ENCODE measurements at places on chromosomes 2 and 18. TPM values are rescaled to one million over a fixed set of nuclear protein-coding genes. Genes with fewer than 3 reads are reported as not detected.
A peak's percentile ranks its signal among the peaks of the same experiment; 100 is the strongest.

DNA sequence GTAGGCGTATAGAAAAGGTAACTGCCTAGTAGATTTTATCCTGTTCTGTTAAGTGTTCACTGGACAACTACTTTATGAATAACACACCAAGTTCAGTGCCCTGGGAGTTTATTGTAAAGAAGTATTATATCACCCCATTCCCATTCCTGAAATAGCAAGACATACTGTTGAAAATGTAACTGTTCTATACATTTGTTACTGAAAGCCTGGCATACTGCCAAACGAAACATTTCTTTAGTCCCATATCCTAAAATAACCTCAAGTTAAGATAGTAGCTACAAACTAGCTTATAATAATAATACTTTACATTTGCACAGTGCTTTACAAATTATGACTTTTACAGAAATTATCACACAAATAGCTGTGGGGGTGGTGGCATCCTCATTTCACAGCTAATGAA, 25.1 kb downstream of the SPDYA start:
- H3K27ac ChIP-seq = no peak overlapping the region
- H3K27me3 ChIP-seq = no peaks in the 10 kb centered on the region
- no peaks in the 10 kb centered on the region for H3K4me1 ChIP-seq
- H3K4me3 ChIP-seq = no peak overlapping the region

DNA sequence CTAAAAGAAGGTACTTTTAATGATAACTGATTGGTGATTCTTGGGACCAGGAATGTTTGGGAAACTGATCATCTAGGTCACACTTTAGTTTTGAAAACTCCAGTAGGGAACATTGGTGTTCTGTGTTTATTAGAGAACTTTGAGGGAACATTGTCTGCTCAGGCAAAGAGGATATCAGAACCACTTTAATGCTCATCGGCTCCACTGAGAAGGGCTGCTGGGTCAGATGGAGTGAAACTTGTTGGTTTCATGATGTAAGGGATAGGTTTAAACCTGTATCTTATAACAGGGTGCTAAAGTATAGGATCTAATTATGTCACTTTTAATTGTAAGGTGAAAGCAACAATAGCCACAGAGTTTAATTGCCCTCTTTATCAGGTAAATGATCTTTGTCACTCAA, 14.2 kb upstream of the POLI start:
- H3K4me1 ChIP-seq = peaks cover 6% of the 10 kb centered on the region
- H3K4me3 ChIP-seq = no peak overlapping the region
- H3K27me3 ChIP-seq = no peaks in the 10 kb centered on the region
- DNase-seq = no peak
- H3K36me3 ChIP-seq = no peaks in the 10 kb centered on the region

DNA sequence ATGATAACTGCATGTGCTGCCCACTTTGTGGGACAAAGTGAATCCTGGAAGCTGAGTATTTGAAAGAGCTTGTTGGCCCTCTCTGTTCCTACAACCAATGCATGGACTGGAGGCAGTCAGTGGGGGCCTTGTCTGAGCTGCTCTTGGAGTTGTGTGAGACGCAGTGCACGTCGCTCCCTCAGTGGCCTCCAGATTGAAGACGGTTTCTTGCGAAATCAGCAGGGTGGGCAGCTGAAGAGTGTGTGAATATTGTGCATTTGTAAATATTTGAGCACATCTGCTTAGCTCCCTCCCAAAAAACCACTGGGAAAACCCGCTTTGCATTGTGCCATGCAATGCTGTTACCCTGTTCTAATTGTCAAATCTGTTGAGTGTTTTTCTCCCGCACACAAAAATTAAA, 782.8 kb downstream of the PLCL1 start:
- H3K27me3 ChIP-seq = no peaks in the 10 kb centered on the region
- no peaks in the 10 kb centered on the region for H3K4me1 ChIP-seq
- no peak overlapping the region for H3K4me3 ChIP-seq
- no peaks in the 10 kb centered on the region for H3K36me3 ChIP-seq

PFN4 gene
- total RNA-seq = not detected

DNA sequence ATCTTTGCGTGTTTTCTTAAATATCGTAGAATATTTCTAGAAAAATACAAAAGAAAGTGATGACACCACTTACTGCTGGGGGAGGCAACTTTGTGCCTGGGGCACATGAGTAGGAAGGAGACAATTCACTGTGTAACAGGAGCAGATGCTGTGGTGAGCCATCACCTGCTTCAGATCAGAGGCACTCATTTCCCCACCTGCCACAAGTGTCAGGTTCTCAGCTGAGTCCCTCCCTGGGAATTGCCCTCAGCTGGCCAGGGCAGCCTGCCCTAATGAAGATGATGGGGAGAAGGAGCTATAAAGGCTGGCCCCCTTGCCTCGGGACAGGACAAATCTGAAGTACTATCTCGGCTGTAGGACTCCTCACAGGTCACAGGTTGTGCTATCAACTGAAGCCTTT, 322.8 kb downstream of the STK39 start:
- H3K27me3 ChIP-seq = no peaks in the 10 kb centered on the region
- no peaks in the 10 kb centered on the region for H3K36me3 ChIP-seq
- no peak overlapping the region for H3K4me3 ChIP-seq
- peak; percentile 49 for DNase-seq

DNA sequence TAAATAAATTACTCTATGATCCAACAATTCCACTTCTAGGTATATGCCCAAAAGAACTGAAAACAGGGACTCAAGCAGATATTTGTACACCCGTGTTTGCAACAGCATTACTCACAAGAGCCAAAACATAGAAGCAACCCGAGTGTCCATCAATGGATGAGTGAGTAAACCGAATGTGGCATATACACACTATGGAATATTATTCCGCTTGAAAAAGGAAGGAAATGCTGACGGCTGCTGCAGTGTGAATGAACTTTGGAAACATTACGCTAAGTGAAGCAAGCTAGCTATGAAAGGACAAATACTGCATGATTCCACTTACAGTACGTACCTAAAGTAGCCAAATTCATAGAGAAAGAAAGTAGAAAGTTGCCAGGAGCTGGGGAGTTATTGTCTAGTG, 32.2 kb downstream of the MREG start:
- H3K27me3 ChIP-seq = peaks cover 12% of the 10 kb centered on the region
- peaks cover 25% of the 10 kb centered on the region for H3K36me3 ChIP-seq
- peaks cover 32% of the 10 kb centered on the region for H3K4me1 ChIP-seq
- no peak for DNase-seq
- peak overlapping the region; percentile 61 for H3K4me3 ChIP-seq

DNA sequence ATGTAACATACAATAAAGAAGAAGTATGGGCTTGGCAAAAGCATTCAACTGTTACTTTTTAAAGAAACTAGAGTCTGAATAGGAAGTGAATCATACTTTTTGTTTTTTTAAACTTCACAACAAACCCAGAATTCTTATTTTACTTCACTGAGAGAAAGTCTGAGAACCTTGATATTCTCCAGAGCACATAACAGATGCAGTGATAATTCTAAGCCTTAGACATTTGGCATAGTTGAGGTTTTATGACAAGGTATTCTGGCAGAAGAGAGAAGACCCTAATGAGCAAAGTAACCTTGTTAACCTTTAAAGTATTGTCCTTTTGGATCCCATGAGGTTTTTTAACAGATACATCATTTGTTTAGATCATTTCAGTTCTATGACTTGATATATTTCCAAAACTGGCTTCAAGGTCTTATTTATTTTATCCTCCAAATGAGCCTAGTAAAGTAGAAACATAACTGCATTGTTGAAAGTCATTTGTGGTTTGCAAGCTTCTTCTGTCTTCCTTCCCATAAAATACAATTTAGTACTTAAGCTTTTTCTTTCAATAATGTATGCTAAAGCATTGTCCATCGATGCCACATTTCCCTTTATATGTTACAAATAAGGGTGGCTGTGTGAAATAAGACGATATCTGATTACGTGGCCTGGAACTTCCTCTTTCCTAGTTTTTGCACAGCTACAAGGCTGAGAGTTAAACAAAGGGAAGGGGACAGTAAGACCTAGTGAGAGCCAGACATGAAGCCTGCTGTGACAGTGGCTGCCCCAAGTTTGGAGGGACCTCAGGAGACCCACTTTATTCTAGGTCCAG, 86.1 kb upstream of the ITPRID2 start:
- H3K27me3 ChIP-seq = no peaks in the 10 kb centered on the region
- H3K36me3 ChIP-seq = no peaks in the 10 kb centered on the region
- H3K27ac ChIP-seq = no peak overlapping the region
- H3K4me3 ChIP-seq = no peak overlapping the region

GRCh38 chr2:11074246-11074820, 80.9 kb upstream of the SLC66A3 start:
- no peak overlapping the region for H3K4me3 ChIP-seq
- peaks cover 1% of the 10 kb centered on the region for H3K27me3 ChIP-seq
- H3K36me3 ChIP-seq = no peaks in the 10 kb centered on the region
- H3K27ac ChIP-seq = no peak overlapping the region
- DNase-seq = no peak

DNA sequence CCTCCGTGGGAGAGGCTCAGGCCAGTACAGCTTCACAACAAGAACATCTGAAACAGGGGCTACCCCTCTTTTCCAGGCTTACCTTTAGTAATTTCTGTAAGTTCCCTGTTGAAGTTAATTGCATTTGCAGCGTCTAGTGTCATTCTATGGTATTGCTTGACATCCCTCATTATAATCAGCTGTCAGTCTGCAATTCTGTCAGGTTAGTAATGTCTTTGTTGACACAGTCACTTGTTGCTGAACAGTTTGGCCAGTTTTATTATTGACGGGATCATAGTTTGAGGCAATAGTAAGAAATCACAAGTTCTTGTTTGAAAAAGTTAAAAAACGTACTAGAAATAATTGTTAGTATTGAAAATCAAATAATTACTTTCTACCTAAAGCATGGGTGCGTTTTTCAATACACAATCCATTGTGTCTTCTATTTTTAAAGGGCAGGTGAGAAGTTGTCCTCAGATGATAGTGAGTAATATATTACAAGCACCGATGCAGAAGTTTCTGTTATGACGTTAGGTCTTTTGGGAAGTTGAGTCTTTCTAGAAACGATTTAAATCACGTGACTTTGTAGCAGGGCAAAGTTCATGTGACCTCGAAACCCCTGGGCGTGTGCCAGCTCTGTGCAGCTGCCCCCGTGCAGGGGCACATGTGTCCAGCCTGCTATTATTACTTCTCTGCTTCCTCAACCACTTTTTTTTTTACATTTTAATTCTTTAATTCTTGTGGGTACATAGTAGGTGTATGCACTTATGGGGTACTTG, 49.5 kb upstream of the MBP start:
- no peak overlapping the region for H3K4me3 ChIP-seq
- peaks cover 9% of the 10 kb centered on the region for H3K36me3 ChIP-seq
- H3K4me1 ChIP-seq = peaks cover 4% of the 10 kb centered on the region
- H3K27ac ChIP-seq = no peak overlapping the region
- no peaks in the 10 kb centered on the region for H3K27me3 ChIP-seq
- DNase-seq = no peak

GRCh38 chr18:40249390-40250080, 1705.5 kb upstream of the PIK3C3 start:
- H3K4me1 ChIP-seq = no peaks in the 10 kb centered on the region
- no peak for DNase-seq
- no peak overlapping the region for H3K4me3 ChIP-seq
- H3K27ac ChIP-seq = no peak overlapping the region

DNA sequence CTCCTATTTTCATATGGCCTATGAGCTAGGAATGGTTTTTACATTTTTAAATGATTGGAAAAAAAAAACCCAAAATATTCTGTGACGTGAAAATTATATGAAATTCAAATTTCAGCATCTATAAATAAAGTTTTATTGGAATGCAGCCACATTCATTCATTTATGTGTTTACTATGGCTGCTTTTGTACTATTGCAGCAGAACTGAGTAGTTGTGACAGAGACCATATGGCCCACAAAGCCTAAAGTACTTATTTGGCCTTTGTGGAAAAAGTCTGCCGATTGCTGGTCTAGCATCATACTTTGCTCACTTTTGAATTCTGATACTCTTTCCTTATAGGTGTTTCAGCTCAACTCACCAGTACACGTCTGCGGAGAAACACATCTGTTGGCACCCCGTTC, 39.0 kb downstream of the MYO3B start:
- peaks cover 40% of the 10 kb centered on the region for H3K4me1 ChIP-seq
- H3K27ac ChIP-seq = no peak overlapping the region
- no peak overlapping the region for H3K4me3 ChIP-seq
- no peaks in the 10 kb centered on the region for H3K27me3 ChIP-seq
- no peaks in the 10 kb centered on the region for H3K36me3 ChIP-seq

DNA sequence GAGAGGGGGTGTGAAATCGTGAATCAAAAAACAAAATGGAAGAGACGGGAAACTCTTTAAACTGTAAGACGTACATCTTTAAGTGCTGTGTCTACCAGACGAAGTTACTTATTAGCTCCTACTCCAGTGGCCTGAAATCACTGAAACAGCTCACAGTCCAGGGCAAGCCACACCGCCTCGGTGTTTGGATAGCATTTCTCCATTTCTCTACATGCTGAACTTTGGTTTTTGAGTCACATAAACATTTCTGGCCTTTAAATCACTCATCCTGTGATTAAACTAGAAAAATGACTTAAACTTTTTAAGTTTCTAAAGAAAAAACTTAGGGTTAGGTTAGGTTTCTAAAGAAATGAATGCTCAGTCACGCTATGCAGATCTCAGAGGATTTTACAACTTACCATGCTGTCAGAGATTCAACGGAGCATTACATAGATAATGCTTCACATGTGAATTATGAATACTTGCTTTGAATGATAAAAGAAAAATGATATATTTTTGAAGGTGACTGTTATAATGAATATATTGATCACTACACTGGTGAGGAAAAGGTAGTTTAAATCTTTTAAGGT, 138.4 kb downstream of the MBP start:
- no peak for DNase-seq
- peaks cover 54% of the 10 kb centered on the region for H3K4me1 ChIP-seq

DNA sequence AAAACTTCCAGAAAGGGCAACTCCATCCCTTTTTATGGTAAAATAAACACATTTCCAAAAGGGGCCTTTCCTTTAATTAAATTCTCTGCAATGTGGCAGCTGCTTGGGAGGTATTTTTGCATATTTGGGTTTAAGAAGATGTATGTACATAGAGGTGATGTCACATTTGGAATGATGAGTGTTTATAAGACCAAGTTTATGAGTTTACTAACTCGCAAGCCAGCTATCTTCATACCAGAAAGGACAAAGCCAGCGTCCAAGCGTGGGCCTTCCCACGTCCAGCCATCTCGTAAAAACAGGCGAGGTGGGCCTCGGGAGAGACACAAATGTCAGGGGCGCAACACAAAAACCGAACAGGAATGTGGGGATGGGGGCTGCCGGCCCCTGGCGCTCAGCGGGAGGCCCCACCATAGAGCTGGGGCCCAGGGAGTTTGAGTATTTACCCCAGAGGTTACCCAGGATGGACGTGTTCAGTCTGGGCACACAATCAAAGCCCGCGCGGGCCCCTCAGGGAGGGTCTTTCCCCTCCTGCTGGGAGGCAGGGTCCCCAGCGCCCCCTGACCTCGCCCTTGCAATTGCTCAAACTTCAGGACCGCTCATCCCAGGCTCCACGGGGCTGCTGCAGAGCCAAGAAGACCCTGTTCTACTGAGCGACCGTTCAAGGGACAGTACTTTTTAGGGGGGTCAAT, 137.3 kb downstream of the TWIST2 start:
- no peaks in the 10 kb centered on the region for H3K36me3 ChIP-seq
- no peak overlapping the region for H3K27ac ChIP-seq
- H3K27me3 ChIP-seq = peaks cover 3% of the 10 kb centered on the region
- no peak overlapping the region for H3K4me3 ChIP-seq
- no peaks in the 10 kb centered on the region for H3K4me1 ChIP-seq

Data from glutamatergic neuron (in vitro differentiated cells).